NCI-H2081 (cell line): ENCODE measurements at places on chromosomes 1 and 21.

DNA sequence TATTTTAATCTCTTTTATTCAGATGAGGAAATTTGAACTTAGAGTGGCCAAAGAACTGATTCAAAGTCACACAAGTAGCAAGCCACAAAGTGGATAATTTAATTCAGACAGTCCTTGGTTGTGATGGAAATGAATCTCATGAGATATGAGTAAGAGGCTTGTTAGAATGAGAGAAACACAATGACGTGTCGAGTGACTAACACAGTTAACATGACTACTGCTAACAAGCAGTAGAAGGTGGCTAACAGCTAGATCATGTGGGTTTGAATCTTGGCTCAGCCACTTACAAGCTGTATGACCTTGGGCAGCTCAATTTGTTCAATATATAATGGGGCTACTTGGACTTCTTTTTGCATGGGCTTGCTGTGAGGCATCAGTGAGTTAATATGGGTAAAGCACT, 104.5 kb upstream of the LMO4 start:
- no peak for DNase-seq

GRCh38 chr21:26686278-26686677, 113.2 kb upstream of the CYYR1 start:
- peak; percentile 1 for DNase-seq

- no peak for DNase-seq
Measured at GRCh38 chr21:39156024-39156423, 27.2 kb downstream of the PSMG1 start.

GRCh38 chr1:113438505-113439276, 48.4 kb downstream of the MAGI3 start:
- DNase-seq = no peak

- no peak for DNase-seq
Measured at GRCh38 chr1:194341587-194341986, 1155.2 kb upstream of the B3GALT2 start.

DNA sequence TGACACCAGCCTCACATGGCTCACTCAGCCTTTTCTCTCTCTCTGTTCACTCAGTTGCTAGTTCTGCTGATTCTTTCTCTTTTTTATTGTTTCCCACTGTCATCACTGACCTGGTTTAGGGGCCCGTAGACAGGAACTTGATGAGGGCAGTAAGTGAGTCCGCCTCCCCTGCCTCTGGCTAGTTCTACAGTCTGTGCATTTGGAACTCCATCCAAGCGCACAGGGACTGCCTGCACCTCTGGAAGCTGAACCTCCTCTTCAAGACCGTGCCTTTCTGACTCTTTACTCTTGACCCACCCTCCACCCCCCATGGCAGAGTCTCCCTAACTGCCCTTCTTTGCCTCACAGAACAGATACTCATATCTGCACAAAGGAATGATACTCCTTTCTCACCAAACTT, 4.2 kb downstream of the TENT5C start:
- DNase-seq = no peak

- no peak for DNase-seq
Measured at GRCh38 chr21:38273745-38274542, 17.2 kb downstream of the KCNJ15 start.

- no peak for DNase-seq
Measured at GRCh38 chr1:117710710-117711109, 104.9 kb downstream of the TENT5C start.

GRCh38 chr1:159889202-159889601, 10.8 kb downstream of the CFAP45 start:
- no peak for DNase-seq

DNA sequence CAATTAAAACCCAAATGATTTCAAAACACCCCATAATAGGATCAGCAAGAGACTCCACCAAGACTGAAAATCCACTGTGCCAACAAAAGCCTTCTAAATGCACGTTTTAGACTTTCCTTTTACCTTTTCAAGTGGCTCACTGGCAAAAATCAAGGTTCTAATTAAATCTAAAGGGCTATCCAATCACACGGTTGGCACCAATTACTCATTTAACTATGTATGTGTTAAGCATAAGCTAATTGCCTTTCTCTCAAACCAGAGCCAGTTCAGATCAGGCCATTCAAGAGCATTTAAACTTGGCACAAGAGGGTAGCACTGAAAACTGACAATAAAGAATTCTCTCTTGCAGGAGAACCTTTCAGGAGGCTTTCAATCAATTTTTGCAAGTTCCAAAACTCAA, 139.5 kb downstream of the RGS7 start:
- DNase-seq = no peak

DNA sequence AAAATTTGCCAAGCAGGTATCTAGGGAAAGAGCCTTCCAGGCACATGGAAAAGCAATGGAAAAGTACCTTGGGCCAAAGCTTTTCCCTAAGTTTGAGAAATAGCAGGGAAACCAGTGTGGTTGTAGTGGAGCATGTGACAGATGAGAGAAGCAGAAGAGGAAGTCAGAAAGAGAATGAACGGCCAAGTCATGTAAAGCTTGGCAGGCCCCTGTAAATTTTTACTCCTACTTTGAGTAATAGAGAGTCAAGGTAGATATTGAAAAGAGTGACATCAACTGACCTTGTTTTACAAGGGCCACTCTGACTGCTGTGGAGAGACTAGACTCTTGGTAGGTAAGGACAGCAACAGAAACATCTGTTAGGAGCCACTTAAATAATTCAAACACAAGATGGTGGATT, 180.9 kb upstream of the PRMT6 start:
- no peak for DNase-seq

DNA sequence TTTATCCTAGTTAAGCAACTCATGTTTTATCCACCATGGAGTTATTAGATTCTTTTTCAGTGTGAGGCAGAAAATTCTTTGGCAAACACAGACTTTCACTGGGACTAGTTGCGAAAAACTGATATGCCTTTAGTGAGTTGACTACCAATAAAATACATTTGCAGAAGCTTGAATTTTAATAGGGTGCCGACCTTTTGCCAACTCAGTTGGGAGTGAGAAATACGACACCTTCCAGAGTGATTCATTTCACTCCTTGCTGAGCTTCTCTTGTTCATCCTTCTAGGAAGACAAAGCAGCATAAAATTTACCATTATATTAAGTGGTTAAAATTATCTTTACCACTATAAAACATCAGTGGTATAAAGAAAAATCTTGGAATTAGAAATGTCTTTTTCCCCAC, 1.2 kb upstream of the KRTAP23-1 start:
- DNase-seq = peak; percentile 15

DNA sequence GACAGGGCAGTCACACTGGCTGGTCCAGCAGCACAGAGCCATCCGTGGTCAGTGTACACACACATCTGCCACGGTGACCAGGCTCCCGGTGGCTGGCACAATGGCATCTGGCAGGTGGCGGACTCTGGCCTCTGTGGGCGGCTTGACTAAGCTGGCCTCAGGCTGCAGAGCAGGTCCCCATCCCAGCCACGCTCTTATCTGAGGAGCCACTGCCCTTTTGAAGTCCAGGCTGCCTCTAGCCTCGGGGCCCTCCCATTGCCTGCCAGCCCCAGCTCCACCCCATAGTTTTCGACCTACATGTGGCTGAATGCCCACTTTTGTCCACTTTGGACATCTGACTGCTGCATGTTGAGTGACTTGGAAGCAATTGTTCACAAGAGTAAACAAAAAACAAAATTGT, 29.9 kb upstream of the EDN2 start:
- DNase-seq = no peak
